NCI-H1092 treated with DMSO at 0.1 percent for 48 hours (cell line): ENCODE measurements at places on chromosomes 6 and 20.

GRCh38 chr6:43318011-43318410 lies 9.4 kb upstream of the CRIP3 start:
- no peak for DNase-seq

GRCh38 chr6:126300126-126300525 lies 39.8 kb upstream of the CENPW start:
- DNase-seq = no peak

- no peak for DNase-seq
Observed at GRCh38 chr20:51500936-51501335, 41.6 kb downstream of the NFATC2 start.

DNA sequence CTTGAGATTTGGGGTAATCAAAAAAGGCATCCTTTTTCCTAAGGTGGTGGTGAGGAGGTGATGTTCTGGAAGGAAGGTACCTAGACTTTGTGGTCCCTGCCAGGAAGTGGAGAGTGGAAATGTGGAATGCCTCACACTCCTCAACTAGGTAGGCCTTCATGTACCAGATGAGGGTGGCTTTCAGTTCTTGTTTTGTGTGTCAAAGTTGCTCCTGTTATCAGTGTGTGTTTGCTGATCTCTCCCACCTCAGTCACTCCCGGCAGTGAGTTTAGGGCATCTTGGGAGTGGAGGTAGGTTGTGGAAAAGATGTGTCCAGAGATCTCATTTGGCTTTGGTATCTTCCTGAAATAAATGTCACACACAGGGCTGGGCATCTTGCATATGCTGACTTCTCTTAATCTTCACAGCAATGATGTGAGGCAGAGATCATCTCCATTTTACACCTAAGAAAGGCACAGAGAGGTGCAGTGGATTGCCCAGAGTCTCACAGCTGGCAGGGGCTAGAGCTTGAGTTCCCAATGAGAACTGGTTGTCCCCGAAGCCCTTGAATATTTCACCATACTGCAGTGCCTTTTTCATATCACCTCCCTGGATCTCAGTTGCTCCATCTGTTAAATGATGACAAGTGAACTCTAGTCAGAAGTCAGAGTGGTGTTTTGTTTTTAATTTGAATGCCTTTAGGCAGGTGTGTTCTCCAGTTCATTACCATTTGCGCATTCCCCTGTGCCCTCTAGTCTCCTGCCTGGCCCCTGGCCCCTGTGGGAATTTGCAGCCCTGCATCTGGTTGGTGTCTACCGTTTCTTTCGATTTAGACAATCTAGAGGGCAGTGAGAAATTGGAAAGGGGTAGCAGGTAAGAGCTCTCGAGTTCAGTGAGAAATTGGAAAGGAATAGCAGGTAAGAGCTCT lies 2.9 kb downstream of the PKIG start:
- no peak for DNase-seq

- DNase-seq = peak; percentile 16
Observed at GRCh38 chr6:22737331-22737730, 168.0 kb downstream of the HDGFL1 start.

GRCh38 chr20:9627219-9627618 lies 112.8 kb downstream of the LAMP5 start:
- no peak for DNase-seq
